ENCODE measurements at places on chromosomes 1 and 21.

DNA sequence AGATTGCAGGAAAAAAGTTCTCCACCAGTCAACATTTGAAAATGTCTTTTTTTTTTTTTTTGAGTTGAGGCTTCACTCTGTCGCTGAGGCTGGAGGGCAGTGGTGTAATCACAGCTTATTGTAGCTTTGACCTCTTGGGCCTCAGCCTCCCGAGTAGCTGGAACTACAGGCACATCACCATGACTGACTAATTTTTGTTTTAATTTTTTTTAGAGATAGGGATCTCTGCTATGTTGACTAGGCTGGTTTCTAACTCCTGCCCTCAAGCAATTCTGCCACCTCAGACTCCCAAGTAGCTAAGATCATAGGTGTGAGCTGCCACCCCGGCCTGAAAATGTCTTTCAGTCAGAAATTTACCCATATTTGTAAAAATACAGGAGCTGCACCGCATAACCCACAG lies 30.6 kb upstream of the USP24 start:
- DNase-seq, result no peak

DNA sequence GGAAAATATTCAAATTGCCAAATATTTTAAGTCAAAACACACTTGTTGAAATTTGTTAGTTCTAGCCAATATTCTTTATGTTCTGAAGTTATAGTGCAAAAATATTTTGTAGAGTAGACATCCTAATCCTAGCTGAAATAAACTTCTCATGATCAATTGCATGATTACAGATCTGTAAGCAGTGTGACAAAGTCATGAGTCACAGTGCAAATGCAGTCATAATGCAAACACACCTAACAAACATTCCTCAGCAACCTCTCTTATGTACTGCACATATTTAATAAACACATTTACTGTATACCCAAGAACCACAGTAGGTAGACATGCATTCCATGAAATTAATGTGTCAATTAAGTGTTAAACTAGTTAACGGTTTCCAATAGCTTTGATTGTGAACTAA lies 1857.4 kb downstream of the NCAM2 start:
- no peak for DNase-seq

- DNase-seq, result no peak
Measured at GRCh38 chr1:245751116-245751515, 596.3 kb downstream of the KIF26B start.

GRCh38 chr1:53378061-53378460 lies 50.2 kb upstream of the LRP8 start:
- DNase-seq, result no peak

DNA sequence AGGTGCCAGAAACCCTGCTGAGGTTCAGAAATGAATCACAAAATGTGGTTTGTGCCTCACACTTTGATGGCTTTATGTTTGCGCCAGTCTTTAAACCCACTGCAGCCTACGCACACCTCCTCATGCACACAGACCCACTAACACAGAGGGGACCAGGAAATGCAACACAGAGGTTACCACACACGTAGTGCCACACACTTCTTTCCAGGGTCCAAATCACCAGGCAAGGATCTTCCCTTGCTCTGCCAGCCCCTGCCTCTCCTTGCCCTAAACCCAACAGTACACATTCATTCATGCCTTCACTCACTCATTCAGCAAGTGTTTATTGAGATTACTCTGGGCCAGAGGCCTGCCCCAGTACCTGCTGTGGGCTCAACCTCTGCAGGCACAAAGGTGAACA lies 17.5 kb downstream of the MAB21L3 start:
- DNase-seq, result peak; percentile 67

DNA sequence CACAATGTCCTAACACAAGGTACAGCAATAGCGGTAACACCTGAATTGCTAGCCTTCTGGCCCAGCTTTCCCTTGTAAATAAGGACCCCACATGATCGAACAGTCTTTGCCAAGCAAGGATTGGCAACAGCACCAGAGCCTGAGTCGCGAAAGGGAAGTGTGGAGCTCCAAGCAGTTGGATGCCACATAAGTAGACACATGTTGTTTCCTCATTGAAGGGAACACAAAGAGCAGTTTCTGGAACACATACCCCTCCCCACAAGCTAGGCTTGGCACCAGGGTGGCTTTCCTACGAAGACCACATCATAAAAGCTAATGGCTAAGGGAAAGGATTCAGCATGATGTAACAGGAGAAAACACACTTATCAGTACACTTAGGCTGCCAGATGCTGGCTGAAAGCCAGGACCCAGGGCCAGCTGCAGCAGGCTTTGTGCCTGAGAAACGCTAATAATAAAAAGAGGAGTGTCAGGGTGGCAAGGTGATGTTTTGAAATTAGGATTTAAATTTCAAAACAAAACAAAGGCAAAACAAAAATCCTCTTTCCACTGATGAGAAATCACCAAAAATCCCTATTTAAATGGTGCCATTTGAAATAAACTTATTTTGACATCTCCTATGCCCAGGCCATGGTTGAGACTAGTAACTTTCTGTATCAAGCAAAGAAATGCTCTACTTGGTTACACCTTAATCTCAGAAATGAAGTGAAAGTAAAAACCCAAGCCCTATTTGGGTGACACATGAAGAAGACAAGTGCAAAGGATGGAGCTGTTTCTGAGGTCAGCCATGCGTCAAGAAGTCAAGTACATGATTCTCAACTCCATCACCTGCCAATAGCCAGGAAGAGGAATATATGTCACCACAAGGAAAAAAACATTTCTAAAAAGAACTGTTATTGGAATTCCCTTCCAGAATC lies 11.9 kb upstream of the CPLANE2 start:
- no peak for DNase-seq

GRCh38 chr1:50246869-50247268 lies 138.1 kb downstream of the ELAVL4 start:
- no peak for DNase-seq

GRCh38 chr1:88502886-88503285 lies 181.2 kb upstream of the PKN2 start:
- no peak for DNase-seq

- no peak for DNase-seq
Measured at GRCh38 chr1:195434566-195435203, 1173.6 kb downstream of the KCNT2 start.

DNA sequence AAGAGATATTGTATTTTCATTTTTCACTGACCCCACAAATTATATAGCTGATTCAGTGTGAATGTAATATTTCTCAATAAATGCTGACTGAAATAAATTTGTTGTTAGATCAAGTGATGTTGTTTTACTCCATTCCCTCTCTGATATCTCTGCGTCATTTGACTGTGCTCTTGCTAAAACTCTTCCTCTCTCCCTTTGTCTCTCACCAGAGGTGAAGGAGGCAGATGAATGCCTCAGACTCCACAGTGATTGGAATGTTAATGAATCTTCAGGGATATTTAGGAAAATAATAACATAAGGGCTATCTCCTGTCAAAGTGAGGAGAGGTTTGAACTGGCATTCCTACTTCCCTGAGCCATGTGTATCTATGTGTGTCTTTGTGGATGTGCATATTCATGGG lies 3.7 kb downstream of the CD1E start:
- no peak for DNase-seq

DNA sequence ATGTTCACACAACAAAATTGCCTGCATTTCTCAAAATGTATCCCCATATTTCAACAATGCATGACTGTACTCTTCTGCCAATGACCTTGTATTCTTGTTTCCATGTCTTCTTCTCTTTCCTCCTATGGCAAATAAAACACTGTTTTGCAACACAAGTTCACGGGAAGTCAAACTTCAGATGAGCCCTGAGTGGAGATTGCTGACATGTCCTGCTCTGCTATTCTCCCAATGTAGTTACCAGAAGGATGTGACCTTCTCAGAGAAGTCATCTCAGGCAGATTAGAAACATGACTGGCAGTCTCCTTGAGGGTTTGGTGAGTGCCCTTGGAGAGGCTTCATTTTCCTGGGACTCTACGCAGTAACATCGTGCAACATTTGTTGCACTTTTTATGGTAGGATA lies 15.6 kb downstream of the FCGR2B start:
- DNase-seq, result no peak

GRCh38 chr1:52192436-52192835 lies 50.5 kb downstream of the ZFYVE9 start:
- DNase-seq, result no peak

GRCh38 chr1:90318431-90318830 lies 323.5 kb downstream of the ZNF326 start:
- DNase-seq, result no peak

DNA sequence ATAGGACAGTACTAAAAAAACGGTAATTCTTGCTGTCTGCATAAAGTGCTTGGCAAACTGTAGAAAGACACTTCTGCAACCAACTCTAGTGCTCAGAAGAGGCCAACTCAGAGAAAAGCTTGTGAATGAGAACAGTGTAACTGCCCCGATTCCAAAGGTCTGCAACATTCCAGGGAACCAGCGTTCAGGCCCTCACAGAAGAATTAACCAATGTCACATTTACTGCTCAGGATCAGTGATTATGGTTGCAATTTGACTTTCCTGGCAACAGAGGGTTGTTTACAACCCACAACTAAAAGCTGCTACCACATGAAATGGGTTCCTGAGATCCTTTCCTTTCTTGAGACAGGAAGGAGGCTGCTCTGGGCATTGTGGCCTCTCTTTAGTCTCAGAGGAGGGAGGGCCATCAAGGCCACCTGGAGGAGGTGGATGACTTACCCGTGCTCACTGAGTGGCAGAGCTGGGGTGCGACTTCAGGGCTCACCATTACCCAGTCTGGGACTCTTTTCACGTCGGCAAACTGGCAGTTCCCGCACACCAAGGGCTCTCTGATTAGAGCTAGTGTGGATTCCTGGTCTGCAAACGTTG lies 15.3 kb downstream of the SRSF4 start:
- DNase-seq, result no peak

DNA sequence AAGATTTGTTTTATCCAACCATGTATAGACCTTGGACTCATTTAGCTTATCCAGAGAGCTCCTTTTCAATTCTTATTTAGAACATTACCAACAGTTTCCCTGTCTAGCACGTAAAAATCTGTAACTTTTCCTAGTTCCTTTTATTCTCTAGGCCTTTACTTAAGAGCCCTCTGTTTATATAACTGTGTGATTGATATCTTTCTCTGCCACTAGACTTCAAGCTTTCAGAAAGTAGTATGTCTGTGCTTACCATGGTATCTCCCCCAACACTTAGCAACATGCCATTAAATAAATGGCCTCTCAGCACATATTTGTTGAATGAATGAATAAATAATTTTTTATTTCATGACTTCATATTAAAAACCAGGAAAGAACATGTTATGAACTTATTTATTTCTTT lies 209.4 kb downstream of the PTPRC start:
- DNase-seq, result no peak

DNA sequence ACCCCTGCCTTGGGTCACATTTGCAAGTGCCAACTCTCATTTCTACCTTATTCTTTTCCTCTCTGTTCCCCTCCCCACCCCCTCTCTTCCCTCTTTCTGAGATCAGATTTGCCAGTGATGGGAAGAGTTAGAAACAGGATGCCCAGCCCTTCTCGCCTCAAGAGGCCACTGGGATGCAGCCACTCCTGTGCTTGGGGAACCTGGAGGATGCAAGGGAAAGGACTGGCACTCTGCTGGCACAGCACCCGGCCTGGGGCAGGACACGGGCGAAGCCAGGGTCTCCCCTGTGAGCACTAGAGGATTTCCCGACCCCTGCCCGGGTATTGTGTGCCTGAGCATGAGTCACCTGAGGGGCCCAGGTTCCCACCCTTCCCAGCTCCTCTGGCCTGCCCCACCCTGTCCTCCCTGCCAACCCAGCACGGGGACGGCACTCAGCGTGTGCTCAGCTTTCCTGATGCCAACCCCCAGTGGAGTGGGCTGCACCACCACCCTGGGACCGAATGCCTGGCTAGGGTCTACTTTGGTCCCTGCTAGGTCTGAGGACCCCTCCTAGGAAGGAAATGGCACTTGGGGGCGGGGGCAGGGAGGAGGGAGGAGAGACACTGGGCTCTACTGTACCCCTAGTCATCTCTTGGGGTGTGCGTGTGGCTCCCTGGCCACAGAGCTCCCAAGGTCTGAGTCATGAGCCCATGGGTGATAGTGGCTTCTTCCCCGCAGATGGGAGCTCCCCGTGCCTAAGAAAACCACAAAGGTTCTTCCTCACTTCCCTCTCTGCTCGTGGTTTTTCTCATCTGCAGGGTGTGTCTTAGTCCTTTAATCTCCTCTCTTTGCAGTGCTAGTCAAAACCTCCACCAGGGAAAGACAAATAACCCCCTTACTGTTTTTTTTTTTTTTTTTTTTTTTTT lies 12.4 kb downstream of the LMNA start:
- DNase-seq, result peak; percentile 97

DNA sequence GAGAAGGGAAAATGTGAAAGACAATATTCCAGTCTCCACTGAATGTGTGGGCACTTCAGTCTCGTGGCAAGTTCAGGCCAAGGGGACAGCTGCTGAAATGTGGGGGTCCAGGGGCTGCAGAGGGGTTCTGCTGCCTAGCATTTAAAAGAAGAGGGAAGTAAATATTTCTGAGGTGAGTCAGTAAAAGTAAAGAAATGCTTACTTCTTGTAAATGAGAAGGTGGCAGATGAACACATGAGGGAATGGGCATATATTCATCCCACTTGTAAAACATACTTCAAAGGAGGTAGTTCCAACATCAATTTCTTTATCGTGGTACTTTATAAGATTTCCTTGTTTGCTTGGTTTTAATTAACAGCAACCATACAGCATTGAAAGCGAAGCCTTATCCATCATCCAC lies 63.1 kb upstream of the HIVEP3 start:
- no peak for DNase-seq

GRCh38 chr1:31142406-31142805 lies 76.9 kb upstream of the PUM1 start:
- no peak for DNase-seq

DNA sequence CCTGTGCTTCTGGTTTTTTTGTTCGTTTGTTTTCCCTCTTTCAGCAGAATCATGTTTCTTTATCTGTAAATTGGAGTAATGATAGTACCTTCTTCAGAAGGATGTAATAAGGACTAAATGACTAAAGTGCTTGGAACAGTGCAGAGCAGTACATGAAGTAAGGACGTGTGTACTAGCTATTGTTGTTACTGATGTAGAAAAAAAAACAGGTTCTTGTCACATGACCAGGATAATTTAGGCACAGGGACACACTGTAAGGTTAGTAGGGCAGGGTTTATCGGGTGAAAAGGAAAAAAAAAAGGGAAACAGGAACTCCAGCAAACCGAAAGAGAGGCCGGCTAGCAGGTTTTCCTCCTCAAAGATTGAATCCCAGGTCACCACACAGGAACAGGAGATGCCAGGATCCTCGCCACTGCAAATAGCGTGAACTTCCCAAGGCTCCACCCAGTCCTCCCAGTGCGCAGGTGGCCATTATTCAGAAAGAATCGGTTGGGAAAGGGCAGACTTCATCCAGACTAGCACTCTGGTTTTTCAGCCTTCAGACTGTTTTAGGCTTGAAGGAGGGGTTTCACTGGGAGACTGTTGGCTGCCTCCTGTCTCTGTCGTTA lies 63.8 kb upstream of the PRRC2C start:
- no peak for DNase-seq

- no peak for DNase-seq
Measured at GRCh38 chr1:64072089-64072793, 131.2 kb upstream of the UBE2U start.

All from activated CD4-positive, alpha-beta T cell treated with anti-CD3 and anti-CD28 coated beads, Interleukin-2, Interleukin-4, amounts not matched to agents 100 ng/mL and 50 ng/mL, durations not matched to agents 16 hours and 8 hours (primary cell).